ENCODE measurements at places on chromosomes 6 and 20. TPM values are rescaled to one million over a fixed set of nuclear protein-coding genes. Genes with fewer than 3 reads are reported as not detected.

DNA sequence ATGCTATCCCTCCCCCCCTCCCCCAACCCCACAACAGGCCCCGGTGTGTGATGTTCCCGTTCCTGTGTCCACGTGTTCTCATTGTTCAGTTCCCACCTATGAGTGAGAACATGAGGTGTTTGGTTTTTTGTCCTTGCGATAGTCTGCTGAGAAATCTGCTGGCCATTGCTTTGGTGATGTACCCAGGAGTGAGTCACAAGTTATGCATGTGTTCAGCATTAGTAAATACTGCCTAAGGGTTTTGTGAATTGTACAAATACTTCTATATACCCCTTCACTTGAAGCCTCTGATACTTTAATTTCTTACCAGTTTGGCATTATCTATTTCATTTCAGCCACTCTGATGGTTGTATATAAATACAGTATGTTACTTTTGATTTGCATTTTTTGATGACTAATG lies 711.3 kb upstream of the GJE1 start:
- no peak for DNase-seq

GRCh38 chr20:31818376-31818908 lies 714 bp upstream of the MYLK2 start:
- no peak for DNase-seq

- no peak for DNase-seq
Measured at GRCh38 chr6:137001977-137002302, 42.8 kb downstream of the IL20RA start.

- peak; percentile 46 for DNase-seq
Measured at GRCh38 chr6:170114956-170115855, 175.7 kb downstream of the DLL1 start.

- DNase-seq: no peak
Measured at GRCh38 chr6:15905488-15906419, 223.1 kb upstream of the MYLIP start.

- no peak for DNase-seq
Measured at GRCh38 chr6:142013287-142013686, 119.4 kb upstream of the GJE1 start.

DNA sequence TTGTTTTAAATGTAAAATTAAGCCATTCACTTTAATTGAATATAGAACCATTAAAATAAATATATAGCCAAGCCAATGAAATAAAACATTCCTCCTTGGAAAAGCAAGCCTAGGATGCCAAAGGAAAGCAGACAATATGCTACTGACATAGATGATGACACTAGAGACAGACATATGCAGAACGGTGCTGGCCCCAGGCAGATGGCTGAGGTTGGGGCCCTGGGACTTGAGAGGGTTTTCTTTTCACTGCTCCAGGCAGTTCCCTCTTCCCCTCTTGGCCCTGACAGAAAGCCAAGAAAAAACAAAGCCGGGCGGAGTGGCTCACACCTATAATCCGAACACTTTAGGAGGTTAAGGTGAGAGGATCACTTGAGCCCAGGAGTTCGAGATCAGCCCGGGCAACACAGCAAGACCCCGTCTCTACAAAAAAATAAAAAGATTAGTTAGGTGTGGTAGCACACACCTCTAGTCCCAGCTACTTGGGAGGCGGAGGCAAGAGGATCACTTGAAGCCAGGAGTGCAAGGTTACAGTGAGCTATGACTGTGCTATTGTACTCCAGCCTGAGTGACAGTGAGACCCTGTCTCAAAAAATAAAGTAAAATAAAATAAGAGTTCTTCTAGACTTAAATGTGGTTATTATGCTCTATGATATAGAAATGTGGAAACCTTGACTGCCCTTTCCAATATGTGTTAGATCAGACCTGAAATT lies 31.2 kb downstream of the FASTKD5 start:
- DNase-seq: no peak

GRCh38 chr6:112296122-112296521 lies 41.8 kb upstream of the LAMA4 start:
- no peak for DNase-seq

DNA sequence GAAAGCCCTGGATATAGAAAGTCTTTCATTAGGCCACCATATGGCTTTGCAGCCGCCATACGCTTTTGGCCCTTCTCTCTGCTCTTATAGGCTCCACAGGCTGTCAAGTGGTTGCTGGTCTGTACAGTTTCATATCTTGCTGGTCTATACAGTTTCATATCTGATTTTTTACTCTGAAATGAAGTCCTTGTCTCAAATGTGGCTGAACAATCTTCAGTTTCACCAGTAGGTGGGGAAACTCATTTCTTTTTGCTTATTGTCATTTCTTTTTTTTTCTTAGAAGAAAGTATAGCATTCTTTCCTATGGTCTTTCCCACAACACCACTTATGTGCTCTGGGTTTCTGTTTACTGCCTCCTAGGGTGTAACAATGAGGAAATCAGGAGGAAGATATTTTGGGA lies 771.4 kb upstream of the MMS22L start:
- DNase-seq: no peak

DNA sequence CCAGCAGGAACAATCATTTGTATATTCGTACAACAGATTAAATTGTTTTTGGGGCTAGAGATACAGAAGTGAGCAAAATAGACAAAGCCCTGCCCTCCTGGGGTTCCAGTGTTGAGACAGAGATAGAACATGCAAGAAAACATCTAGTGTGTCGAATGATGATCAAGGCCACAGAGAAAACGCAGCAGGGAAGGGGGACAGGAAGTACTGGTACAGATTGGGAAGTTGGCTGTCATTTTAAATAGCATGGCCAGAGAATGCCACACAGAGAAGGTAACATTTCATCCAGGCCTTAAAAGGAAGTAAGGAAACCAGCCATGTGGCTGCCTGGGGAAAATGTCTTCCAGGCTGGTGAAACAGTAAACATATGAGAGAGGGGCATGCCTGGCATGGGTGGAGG lies 202.6 kb upstream of the MYLIP start:
- DNase-seq: no peak

The EGFL8 gene
- total RNA-seq: 38.8 TPM

All from aorta (tissue), 5 donors.